Activated T-cell treated with anti-CD3 and anti-CD28 coated beads, Interleukin-2, amount 50 U/mL, for 4 hours (primary cell): ENCODE measurements at places on chromosomes 1 and 21. TPM values are rescaled to one million over a fixed set of nuclear protein-coding genes. Genes with fewer than 3 reads are reported as not detected.

LYSMD1 gene
- total RNA-seq, result 3.0 TPM

HDAC1 gene
- 168 TPM for total RNA-seq

CYP4X1 gene
- not detected for total RNA-seq

ITGB2 gene
- total RNA-seq, result 180 TPM
